Spinal cord (tissue), 10 donors: ENCODE measurements at places on chromosomes 13 and 19. TPM values are rescaled to one million over a fixed set of nuclear protein-coding genes. Genes with fewer than 3 reads are reported as not detected.

Gene DIAPH3
- 6.5 TPM for total RNA-seq

Gene CEACAM19
- 4.1 TPM for total RNA-seq

DNA sequence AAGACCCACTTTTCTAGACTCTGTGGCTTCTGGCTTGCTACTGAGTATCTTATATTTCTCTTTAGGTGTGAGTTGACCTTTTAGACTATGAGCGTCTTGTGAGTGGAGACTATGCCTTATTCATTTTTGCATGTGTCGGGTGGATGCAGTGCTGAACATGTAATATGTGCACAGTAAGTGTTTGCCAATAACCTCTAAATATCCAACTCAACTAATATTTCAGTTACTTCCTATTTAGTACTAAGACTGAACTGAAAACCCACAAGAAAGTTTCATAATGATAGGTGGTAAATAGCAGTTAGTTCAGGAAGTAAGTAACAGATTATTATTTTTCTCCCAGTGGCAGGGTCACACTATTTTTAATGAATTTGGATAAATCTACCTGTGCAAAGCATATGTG, 269.3 kb downstream of the KCNRG start:
- no peak overlapping the region for H3K27ac ChIP-seq
- no peaks in the 10 kb centered on the region for H3K27me3 ChIP-seq
- no peaks in the 10 kb centered on the region for H3K4me1 ChIP-seq

GRCh38 chr19:19653597-19654147, 9.8 kb downstream of the ATP13A1 start:
- DNase-seq: no peak
- no peak overlapping the region for H3K27ac ChIP-seq
- H3K36me3 ChIP-seq: peaks cover 99% of the 10 kb centered on the region
- no peak overlapping the region for H3K4me3 ChIP-seq
- H3K4me1 ChIP-seq: peaks cover 19% of the 10 kb centered on the region

GRCh38 chr13:45101327-45102018, 18.8 kb upstream of the GTF2F2 start:
- no peaks in the 10 kb centered on the region for H3K36me3 ChIP-seq
- H3K4me1 ChIP-seq: peaks cover 8% of the 10 kb centered on the region
- H3K27me3 ChIP-seq: no peaks in the 10 kb centered on the region
- peak overlapping the region; percentile 26 for H3K27ac ChIP-seq
- no peak overlapping the region for H3K4me3 ChIP-seq

DNA sequence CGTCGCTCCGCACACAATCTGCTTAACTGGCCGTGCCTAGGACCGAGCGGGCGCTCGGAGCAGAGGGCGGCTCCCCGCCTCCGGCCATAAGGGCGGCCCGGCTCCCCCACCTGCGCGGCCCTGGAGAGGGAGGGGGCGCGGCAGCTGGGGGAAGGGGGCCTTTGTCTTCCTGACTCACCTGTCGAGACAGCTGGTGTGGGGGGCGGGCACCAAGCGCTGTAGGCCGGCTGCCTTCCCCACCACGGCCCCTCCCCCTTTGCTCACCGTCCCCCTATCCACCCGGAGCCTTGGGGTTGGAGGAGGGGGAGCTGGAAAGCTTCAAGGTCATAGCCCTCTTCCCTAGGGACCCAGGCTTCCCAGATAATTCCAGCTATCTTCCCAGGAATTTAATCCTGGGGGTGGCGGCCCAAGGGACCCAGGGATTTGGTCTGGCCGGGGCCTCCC, 1.2 kb downstream of the VASP start:
- DNase-seq: no peak
- H3K4me1 ChIP-seq: peaks cover 26% of the 10 kb centered on the region
- H3K27me3 ChIP-seq: no peaks in the 10 kb centered on the region
- no peaks in the 10 kb centered on the region for H3K36me3 ChIP-seq
- H3K4me3 ChIP-seq: peak overlapping the region; percentile 81
- peak overlapping the region; percentile 61 for H3K27ac ChIP-seq

DNA sequence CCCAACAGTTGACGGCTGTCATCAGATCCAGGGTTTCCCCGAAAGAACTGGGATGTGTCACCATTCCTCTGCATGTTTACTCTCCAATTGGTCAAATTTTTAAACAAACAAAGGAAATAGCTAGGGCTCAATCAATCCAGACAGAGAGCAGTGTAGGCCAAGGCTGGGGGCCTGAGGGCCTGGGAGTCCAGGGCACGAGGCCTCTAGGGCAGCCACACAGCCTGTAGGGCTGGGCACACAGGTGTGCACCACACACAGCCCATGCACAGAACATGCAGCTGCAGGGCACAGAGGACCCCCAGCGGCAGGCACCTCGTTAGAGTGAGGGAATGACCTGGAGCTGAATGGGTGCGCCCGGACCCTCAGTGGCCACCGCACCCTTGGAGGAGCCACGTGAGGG, 9.5 kb downstream of the MIER2 start:
- no peak overlapping the region for H3K4me3 ChIP-seq
- no peak overlapping the region for H3K27ac ChIP-seq
- H3K27me3 ChIP-seq: no peaks in the 10 kb centered on the region
